ENCODE measurements at places on chromosomes 12 and 14.

DNA sequence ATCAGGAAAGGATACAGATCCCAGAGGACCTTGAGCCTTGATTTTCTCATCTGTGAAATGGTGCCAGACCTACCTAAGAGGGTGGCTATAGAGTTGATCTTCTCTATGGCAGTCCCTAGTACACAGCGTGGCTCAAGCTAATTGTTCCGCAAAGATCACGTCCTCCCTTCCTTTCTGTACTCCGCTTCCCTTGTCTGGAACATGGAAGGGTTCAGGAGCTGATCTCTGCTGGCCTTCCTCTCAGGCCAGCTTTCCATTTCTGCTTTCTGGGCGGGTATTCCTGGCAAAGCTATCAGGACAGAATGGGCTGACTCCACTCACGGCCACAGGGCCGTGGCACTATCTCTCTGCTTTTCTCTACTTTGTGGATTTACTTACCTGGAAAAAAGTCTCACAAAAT is 6.5 kb downstream of the CAMKK2 start:
- no peak for DNase-seq

DNA sequence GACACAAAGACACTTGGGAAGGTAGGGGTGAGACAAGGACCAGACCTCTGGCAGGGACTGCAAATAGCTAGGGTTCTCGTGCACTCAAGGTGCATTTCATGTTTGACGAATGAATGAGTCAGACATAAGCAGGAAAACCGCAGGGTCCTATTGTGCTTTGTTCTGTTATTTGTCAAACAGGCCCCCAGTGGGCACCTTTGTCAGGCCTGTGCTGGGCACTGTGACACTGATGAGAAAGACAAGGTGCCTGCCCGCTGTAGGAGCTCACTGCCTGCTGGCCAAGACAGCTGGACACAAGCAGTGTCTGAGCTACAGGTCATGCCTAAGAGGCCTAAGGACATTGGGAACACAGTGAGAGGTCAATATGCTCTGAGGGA is 2.3 kb downstream of the OTUB2 start:
- DNase-seq = no peak

DNA sequence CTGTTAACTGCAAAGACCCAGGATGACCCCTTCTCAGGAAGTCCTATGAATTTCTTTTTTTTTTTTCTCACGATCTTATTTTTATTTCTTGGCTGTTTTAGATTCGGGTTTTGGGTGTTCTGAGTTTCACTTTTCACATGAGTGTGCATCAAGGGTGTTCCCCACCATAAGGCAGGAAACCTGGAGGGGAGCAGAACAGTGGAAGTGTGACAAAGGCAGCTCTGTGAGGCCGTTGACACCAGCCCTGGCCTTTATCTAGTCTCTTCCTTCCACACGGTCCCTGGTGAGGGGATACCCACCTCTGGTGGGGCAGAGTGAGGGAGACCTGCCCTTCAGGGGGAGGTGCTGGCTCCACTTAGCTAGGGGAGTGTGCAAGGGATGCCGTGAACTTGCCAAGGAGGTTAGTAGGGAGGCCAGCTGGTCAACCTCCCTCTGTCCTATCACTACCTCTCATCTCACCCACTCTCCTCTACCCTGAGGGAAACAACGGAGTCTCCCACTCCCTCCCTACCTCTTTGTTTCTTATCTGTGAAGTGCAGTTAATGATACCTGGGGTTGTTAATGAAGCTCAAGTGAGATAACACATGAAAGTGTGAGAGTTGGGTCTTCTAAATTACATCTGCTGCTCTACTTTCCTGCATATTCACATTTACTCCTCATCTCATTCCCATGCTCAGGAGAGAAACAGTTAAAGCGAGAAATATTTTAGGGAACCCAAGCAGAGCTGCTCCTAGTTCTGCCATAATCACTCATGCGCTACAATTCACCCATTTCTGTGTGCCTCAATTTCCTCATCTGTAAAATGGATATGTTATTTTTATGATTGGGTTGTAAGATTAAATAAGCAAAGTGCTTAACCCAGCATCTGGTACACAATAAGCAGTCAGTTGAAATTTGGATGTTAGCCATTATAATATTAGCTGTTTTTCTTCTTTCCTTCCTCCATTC is 4.4 kb upstream of the GALNT6 start:
- no peak for DNase-seq

DNA sequence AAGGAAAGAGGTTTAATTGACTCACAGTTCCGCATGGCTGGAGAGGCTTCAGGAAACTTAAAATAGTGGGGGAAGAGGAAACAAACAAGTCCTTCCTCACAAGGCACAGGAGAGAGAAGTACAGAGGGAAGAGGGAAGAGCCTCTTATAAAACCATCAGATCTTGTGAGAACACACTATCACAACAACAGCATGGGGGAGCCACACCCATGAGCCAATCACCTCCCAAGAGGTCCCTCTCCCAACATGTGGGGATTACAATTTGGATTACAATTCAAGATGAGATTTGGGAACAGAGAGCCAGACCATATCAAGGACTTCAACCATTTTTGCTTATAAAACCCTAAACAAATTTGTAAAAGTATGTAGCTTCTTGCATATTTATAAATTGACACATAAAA is 45.8 kb downstream of the SLCO1C1 start:
- DNase-seq = no peak

GRCh38 chr12:49976557-49976956 is 3.8 kb downstream of the AQP6 start:
- no peak for DNase-seq

- DNase-seq = peak; percentile 90
These were observed 5.2 kb upstream of the KRT85 start for GRCh38 chr12:52372216-52373154.

DNA sequence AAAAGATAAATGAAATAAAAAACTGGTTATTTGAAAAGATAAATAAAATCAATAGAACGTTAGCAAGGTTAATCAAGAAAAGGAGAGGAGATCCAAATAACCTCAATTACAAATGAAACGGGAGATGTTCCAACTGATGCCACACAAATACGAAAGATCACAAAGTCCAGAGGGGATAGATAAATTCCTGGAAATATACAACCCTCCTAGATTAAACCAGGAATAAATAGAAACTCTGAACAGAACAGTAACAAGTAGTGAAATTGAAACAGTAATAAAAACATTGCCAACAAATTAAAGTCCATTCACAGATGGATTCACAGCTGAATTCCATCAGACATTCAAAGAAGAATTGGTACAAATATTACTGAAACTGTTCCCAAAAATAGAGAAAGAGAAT is 12.4 kb downstream of the CLEC1A start:
- no peak for DNase-seq

GRCh38 chr12:447141-447540 is 12.6 kb upstream of the B4GALNT3 start:
- DNase-seq = no peak

GRCh38 chr12:101823891-101824290 is 6.9 kb downstream of the GNPTAB start:
- DNase-seq = peak; percentile 56

DNA sequence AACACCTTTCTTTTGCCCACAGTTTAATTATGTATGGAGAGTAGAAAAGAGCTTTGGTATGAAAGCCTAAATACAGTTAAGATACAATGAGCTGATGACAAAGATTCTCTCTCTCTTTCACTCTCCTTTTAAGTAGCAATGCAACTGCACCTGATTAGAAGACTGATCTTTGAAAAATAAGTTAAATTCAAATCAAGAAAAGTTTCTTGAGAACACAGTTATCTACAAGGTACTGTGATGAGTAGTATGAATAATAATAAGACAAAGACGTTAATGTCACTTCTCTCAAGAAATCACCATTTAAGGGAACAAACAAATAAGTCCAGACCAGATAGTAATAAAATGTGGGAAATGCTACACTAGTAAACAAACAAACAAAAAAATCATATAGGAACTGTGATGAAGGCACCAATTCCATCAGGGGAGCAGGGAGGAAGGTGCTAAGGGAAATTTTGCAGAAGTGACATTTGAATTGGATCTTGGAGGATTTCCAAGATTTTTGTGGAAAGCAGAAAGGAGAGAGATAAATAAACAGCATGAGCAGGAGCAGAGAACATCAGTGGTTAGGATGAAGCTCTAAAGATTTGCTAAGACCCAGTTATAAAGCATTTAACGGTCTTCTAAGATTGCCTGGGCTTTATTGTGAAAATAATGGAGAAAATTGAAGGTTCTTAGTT is 65.2 kb upstream of the STK38L start:
- DNase-seq = no peak

DNA sequence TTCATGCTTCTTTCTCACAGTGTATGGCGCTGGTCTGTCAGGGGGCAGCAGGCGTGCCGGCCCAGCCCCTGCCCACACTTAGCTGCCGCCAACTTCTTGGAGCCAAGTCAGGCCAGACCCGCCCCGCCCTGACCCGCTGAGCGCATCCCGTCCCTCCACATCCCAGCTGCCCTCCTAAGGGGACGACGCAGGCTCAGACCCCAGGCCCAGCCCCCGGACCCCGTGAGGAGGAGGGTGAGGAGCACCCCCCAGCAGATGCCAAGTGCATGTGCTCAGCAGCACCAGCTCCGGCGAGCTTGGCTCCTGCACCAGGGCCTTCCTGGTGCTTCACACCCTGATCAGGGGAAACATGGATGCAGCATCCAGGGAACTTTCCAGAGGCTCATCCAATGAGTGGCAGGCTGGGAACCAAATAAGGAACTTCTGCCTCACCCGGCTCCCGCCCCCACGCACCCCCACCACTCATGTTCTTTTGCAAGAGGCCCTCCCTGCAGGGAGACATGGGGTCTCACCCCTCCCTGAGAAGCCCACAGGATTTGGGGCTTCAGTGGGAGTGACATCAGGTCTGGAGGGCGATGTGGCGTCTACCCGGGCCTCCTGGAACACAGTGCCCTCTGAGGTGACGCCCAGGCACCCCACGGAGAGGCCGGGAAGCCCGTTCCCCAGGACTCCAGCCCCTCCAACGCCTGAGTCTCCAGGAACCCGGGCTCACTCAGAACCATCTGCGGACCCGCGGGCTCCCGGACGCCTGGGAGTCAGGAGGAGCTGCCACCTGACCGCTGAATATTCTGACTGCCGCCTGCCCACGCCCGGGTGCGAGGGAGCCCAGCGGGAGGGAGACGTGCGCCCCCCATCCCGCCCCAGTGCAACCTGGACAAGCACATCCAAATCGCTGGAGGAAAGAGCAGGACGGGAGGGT is 70.0 kb upstream of the GALNT9 start:
- DNase-seq = no peak

DNA sequence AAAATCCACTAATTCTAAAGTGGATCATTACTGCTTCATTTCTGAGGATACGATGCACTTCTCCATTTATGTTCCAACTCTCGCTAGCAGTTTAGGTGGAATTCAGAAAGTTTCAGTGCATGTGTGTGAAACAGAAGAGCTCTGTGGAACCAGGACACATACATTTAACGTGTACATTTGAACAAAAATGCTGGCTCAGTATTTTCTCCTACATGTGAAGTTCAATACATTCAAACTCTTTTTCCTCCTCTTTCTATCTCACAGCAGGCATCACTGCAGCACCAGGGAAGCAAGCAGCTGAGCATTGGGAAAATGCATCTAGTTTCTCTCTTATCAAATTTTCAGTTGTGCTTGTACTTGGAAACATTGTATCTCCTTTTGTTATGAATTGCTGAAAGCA is 169.4 kb upstream of the CNTN1 start:
- no peak for DNase-seq

DNA sequence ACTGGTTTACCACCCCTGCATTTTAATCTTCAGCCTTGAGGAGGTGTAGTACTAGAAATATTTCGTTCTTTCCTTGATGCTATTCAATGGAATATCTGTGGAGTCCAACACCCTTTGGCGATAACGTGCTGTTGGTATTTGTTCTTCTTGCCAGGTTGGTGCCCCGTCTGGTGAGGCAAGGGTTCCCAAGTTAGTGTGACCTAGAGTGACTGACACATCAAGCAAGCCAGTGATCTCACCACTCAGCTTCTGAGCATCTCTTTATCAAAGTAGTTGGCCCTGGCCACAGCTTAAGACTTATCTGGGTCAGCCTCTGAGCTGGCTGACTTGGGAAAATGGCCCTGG is 60.2 kb downstream of the PLXNC1 start:
- DNase-seq = no peak

- DNase-seq = no peak
These were observed 67.1 kb downstream of the DUSP16 start for GRCh38 chr12:12495536-12495935.

DNA sequence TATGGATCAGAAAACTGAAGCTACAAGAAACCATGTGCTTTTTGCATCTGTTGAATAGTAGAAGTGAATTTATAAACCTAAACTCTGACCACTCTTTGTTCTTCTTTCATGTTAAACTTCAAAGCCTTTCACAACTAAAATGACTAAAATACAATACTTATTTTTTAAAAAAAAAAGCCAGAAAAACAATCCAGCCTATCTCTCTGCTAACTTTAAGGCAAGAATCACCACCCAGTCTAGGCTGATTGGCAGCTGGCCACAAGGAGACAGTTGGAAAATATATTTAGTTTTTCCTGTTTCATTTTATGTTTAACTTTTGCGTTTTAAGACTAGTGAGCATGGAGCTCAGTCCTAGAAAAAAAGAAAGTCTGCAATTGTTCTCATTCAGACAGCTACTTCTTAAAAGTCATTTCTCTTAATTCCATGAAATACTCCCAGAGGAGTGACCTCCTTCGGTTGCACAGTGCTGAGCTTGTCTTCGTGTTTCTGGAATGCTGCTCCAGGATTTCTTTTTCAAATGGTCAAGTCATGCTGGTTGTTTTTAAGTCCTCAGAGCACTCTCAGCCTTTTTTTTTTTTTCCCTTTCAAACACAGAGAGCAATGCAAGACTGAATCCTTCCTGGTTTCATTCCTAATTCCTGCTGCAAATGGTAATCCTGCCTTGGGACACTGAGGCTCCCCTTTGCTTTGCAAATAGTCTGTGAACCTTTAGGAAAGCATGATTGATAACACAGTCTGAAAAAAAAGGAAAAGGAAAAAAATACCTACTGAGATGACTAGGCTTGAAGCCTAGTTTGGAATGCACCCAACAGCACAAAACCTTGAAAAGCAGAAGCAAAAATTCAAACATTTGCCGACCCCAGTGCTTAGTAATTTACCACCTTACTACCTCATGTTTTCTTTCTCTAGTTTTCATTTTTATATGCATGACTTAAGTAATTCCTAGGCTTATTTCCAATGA is 233.3 kb upstream of the DAAM1 start:
- no peak for DNase-seq

DNA sequence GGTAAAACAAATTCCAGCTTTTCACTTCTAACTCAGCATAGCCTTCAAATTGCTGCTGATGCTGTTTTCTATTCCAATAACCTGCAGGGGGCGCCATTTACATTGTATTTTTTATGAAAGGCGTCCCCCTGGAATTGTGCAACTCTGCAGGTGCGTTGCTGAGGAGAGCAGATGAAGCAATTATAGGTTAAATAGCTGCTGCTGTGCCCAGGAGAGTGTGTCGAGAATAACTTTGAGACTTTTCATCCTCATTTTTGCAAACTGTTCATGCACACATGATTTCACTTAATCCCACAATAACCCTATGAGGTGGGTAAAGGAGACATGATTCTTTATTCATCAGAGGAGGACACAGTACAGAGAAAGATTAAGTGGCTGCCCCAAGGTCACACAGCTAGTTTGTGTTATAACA is 75.7 kb downstream of the MYRFL start:
- peak; percentile 87 for DNase-seq

DNA sequence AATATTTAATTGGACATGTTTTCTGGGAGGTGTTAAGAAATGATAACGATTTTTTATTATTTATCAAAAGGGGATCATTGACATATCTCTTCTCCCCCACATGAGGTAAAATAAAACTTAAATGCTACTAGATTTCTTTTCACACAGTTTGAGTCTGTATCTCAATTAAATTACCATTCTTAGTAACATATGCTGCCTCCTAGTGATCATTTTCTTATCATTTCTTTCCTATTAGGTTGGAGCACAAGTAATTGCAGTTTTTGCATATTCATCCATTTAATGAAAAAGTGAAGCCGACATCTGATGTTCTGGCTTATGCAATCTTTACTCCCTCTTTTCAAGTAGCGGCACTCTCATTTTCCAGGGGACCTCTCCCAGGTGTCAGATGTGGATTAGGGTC is 24.9 kb downstream of the PUS7L start:
- no peak for DNase-seq
